ENCODE measurements at places on chromosomes 7 and 10.

DNA sequence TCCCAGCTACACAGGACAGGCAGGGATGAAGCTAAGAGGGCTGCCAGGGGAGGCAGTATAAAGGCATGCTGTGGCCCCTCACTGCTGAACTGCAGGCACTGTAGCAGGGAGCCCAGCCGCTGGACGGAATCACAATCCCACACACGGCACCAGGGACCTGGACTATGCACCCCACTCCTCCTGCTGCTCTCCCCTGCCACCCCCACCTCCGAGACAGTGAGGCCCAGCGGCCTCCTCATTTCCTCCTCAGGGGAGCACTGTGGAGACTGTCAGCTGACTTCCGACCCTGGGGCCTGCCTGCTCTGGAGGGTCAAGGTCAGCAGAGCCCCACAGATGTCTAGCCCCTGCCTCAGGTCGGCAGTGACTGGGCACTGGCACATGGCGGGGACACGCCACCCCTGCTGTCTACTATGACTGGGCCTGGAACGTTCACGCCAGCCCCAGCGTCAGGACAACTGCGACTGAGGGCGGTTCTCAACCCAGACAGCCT lies 92.7 kb downstream of the FAM53B start:
- no peak for DNase-seq

GRCh38 chr7:20543500-20543899 lies 72.0 kb upstream of the ABCB5 start:
- DNase-seq: no peak

DNA sequence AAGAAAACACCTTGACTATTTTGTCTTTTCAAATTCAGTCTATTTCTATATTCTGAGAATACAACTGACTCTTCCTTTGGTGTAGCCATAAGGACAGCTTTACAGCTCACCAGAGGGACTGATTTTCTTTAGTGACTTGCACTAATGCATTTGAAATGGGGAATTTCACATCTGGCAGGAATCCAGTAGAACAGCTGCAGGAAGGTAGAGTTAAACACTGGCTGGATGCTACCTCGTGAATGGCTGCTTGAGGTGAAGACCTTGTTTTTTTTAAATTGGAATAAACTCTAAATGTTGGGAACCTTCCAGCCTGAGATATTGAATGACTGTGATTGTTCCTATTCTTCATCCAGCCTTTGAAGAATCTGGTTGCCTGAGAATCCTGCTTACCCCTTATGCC lies 139.5 kb upstream of the STK17A start:
- DNase-seq: no peak

DNA sequence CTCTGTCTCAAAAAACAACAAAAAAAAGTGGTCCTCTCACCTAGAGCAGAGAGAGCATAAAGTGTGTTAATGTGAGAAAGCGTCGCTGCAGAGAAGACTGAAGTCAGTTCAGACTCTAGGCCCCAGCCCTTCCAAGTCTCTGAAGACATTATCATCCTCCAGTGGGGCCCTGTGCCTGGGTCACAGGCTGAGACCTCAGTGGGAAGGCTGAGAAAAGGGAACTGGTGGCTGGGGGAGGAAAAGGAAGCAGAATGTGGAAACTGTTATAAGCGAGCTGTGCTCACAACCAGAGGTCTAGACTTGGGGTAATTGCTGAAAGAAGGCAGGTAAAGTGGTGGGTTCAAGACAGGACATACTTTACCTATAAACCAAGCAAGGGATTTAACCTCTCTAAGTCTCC lies 4.9 kb upstream of the RRP12 start:
- no peak for DNase-seq

GRCh38 chr10:99595236-99595635 lies 25.0 kb downstream of the SLC25A28 start:
- DNase-seq: no peak

GRCh38 chr10:95260909-95261552 lies 29.8 kb downstream of the PDLIM1 start:
- DNase-seq: no peak

- DNase-seq: no peak
These were observed 36.0 kb downstream of the IGF2BP3 start for GRCh38 chr7:23434147-23434917.

GRCh38 chr10:109959259-109960145 lies 36.2 kb upstream of the XPNPEP1 start:
- DNase-seq: no peak

GRCh38 chr10:87622314-87623004 lies 37.2 kb upstream of the PAPSS2 start:
- DNase-seq: no peak

DNA sequence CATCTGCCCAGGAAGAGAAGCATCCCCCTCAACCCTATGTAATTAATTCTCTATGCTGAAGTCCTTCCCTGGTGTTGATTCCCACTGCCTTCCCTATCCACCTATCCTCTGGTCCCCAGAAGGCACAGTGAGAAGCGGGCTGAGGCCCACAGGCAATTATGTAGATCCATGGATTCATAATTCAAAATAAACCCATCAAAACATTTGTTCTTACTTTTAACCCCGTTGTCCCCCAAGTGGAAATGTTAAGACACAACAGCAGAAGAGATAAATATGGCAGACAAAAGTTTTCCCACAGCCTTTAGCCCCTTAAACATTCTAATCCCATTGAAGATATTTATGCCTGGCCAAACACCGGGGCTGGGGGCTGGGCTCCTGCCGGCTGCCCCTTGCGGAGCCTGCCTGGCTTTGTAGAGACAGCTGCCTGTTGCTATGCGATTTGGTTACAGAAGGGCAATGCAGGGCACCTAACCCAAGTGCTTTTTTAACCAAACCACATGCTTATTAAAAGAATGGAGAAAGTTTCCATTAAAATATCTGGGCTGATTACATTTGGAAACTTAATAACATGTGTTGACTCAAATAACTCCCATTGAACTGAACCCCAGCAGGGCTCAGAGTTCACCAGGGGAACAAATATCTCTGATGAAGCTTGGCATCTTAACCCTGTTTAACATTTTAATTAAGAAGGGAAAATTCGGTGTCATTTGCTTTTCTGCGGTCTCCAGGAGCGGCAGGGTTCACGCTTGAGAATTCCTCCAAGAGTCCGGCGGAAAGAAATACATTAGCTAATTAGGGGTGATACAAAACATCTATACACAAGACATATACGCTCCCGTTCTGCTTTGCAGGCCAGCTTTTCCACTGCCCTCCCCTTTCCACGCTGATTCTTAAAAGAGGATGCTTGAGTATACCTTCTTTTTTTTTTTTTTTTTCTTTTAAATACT lies 110.8 kb upstream of the FGFR2 start:
- no peak for DNase-seq

DNA sequence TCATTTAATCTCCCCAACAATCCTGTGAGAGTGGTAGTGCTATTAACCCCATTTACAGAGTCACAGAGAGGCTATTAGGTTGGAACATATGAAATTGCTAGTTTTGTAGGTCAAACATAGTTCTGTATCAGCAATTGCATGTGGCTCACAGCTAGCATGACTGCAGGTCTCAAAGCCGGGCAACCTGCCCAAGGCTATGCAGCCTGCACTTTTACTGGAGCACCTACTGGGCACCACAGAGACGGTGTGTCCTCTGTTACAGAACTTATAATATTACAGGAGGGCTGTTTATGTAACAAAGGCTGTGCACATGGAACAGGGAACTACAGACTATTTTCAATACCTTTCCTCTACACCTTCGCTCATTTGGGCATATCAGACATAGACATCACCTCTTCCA lies 355.8 kb downstream of the RPS24 start:
- no peak for DNase-seq

DNA sequence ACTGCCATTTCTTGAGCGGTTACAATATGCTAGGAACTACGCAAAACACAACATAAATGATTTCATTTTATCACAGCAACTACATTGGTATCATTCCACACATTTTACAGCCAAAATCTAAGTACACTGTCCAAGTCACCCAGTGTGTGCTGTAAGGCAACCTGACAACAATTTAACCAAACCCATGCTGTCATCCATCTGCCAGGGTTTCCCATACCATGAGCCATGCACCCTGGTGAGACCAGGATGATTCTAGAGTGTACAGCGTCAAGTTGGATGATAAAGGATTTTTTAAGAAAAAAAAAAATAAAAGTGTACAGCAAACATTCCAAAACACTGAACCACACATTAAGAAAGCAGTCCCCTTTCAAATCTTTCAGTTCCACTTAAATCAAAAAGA lies 52.9 kb downstream of the PIK3AP1 start:
- no peak for DNase-seq

- no peak for DNase-seq
These were observed 134.5 kb downstream of the NRBF2 start for GRCh38 chr10:63267414-63268148.

- peak; percentile 23 for DNase-seq
These were observed 1.1 kb downstream of the NANOS1 start for GRCh38 chr10:119030421-119031250.

GRCh38 chr10:43252783-43253341 lies 14.0 kb downstream of the RASGEF1A start:
- DNase-seq: no peak

- no peak for DNase-seq
These were observed 30.3 kb upstream of the TRIM24 start for GRCh38 chr7:138429577-138430250.

GRCh38 chr7:137074391-137075030 lies 206.1 kb downstream of the CHRM2 start:
- DNase-seq: no peak

- no peak for DNase-seq
These were observed 15.3 kb upstream of the PAX2 start for GRCh38 chr10:100729862-100730724.
